NCI-H2081 treated with DMSO at 0.1 percent for 48 hours (cell line): ENCODE measurements at places on chromosomes 12 and 14.

GRCh38 chr12:57726151-57726883 lies 12.2 kb downstream of the AGAP2 start:
- DNase-seq, result peak; percentile 28

DNA sequence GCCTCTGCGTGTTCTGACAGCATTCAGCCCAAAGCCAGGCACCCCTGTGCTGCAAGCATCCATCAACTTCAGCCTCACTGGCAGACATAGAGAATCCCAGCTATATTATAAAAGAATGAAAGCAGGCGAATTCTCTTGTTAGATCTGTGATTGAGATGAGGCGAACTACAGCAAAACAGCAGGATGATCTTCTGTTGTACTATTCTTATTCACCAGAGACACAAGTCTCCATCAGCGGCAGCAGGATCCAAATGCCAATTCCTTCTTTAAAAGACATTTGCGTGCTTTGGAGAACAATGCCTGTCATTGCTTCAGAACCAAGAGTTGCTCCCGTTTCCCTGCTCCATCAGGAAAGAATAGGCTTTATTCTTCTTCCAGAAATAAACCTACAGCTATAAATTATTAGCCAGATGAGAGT lies 188.9 kb downstream of the SLC41A2 start:
- no peak for DNase-seq

DNA sequence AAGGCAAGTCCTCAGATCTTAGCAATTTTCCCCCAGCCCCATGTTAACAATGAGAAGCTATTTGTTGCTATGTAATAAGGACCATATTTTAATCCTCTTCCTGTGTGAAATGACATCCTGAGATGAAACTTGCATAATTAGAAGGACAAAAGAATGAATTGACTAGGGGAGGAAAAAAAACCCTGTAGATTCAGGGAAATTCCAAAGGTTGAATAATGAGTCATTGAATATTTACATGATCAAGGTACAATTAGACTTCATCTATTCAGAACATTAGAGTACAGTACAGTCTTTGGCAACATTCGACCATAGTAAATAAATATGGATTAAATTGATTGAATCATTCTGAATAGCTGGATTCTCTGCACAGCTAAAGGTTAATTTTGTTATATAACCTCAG lies 9.4 kb downstream of the MYBPC1 start:
- DNase-seq, result no peak

DNA sequence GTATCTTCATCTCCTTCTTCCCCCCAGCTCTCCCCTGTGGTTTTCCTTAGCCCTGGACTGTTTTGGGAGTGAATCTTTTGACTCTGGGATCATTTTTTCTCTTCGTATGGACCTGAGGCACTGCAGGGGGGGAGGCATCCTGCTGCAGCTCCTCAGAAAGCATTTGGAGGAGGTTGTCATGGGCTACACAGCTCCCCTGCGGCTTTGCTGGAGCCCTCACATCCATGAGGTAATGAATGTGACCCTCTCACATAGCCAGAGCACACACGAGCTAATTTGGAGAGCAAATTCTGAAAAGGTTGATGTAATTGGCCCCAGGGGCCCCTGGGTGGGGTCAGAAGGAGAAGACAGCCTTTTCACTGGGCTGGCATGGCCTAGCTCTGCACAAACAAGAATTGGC lies 110.9 kb downstream of the PAH start:
- no peak for DNase-seq

DNA sequence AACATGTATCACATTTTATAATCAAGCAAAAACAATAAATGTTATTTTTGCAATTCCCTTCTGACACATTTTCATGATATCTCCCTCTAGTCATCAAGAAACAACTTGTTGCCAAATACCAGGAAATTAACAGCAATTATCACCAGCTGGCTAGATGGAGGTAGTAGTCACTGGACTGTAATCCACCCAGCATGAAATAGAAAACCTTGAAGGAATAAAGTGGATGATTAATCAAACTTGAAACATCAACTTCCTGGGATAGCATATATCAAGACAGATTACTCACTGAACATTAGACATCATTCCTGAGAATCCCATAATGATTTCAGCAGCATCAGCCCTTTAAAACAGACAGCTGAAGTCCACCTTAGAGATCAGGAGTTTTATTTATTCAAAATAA lies 259.0 kb downstream of the CCDC59 start:
- DNase-seq, result no peak

DNA sequence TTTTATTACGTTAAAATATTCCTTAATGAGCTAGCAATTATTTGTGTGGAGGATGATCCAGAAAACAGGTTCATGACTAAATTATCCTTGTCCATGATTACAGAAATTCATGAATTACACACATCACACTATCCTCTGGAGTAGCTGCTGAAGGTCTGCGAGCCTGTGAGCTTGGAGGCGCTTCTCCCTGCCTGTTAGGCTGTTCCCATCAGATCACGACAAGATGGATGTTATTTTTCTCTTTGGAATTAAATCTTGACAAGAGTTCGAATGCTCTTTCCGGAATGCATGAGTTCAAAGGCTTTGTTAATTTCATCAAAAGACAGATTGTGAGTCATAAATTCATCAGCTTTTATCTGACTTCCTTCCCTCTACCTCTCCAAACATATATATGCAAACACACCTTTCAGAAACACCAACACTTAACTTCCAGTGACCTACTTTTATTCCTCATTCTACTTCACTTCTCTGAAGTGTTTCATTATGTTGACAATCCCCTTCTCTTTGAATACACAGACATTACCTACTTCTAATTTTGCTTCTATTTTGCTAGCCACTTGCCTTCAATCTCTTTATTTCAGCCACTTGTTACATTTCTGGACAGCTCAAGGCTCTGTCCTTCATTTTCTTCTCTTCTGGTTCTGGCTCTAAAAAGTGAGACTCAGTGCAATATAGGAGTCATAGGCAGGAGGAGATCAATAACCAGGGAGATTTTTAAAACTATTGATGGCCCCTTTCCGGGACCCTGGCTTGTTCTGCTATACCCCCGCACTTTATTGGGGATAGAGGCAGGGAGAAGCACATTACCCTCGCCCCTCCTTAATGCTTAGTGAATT lies 274.6 kb downstream of the BTG1 start:
- DNase-seq, result no peak

DNA sequence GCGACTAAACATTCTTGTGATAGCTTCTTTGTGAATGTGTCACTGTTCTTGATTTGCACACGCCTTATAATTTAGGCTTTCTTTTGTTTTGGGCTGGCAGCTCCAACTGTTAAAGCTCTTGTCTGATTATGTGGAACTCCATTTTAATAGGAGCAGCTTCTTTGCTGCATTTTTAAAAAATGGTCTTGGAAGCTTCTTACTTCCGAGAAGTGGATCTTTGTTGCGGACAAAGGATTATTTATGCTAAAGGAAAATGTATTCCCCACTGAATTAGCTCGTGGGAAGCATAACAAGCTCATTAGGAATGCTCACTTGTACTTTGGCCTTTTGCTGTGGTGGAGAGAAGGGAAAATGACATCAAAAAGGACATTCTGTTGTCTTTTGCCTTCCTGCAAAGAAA lies 20.0 kb downstream of the GAS2L3 start:
- DNase-seq, result no peak

- DNase-seq, result no peak
Measured at GRCh38 chr14:88037325-88037724, 32.4 kb downstream of the GPR65 start.

GRCh38 chr12:19464192-19464580 lies 24.9 kb downstream of the AEBP2 start:
- no peak for DNase-seq

GRCh38 chr12:51421266-51421884 lies 3.3 kb upstream of the SLC4A8 start:
- DNase-seq, result peak; percentile 32

- DNase-seq, result no peak
Measured at GRCh38 chr12:124391340-124392261, 96.7 kb downstream of the RFLNA start.

DNA sequence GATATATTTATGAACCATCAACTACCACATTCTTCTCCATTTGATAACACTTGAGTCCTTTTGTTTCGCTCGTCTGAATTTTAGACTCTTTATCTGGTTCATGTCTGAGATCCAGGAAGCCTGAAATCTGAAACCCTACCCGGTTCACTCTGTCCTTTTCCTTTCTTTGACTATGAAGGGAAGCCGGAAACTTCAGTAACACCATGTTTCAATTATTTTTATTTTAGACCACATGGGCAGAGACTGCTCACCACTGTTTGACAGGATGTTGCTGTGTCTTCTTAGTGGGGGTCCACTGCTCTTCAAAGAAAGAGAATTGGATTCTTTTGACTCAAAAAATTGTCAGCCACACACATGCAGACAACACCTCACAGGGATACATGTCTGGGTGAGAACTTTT lies 331.9 kb upstream of the FLRT2 start:
- DNase-seq, result no peak

GRCh38 chr12:64737539-64737938 lies 21.7 kb downstream of the GNS start:
- no peak for DNase-seq

DNA sequence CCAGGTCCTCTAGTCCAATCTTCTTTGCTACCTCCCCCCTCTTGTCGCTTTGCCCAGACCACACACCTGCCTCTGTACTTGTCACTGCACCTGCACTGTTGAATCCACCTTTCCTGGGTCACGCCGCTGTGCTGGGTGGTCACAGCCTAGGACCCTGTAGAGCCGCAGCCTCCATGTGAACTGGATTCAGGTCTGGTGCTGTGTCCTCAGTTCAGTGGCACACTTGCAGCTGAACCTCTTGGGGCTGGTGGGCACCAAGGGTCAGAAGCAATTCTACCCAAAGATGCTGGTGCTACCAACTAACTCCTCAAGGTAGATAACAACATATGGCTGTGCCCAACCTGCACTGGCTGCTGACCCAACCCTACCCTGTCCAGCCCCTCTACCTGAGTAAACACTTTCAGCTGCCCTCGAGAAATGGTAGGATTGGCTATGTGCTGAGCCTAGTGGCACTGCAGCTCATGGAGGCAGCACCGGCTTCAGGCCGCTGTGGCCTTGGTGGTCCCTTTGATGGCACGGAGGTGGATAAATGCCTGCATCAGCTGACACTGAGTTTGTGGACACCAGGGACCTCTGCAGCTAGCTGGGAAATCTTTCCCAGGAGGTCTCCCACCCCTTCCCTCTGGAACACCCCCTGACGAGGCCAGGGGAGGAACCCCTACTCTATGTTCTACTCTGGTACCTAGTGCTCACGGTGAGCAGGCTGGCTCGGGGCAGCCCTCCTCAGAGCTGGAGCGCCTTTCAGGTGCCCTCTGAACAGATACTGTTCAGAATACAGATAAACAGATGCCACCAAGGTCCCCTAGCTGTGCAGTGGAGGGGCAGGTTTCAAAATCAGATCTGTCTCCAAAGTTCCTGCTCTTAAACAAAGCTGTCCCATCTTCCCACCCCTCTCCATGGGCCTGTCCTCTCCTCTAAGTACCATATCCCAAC lies 14.3 kb downstream of the AGAP2 start:
- no peak for DNase-seq

DNA sequence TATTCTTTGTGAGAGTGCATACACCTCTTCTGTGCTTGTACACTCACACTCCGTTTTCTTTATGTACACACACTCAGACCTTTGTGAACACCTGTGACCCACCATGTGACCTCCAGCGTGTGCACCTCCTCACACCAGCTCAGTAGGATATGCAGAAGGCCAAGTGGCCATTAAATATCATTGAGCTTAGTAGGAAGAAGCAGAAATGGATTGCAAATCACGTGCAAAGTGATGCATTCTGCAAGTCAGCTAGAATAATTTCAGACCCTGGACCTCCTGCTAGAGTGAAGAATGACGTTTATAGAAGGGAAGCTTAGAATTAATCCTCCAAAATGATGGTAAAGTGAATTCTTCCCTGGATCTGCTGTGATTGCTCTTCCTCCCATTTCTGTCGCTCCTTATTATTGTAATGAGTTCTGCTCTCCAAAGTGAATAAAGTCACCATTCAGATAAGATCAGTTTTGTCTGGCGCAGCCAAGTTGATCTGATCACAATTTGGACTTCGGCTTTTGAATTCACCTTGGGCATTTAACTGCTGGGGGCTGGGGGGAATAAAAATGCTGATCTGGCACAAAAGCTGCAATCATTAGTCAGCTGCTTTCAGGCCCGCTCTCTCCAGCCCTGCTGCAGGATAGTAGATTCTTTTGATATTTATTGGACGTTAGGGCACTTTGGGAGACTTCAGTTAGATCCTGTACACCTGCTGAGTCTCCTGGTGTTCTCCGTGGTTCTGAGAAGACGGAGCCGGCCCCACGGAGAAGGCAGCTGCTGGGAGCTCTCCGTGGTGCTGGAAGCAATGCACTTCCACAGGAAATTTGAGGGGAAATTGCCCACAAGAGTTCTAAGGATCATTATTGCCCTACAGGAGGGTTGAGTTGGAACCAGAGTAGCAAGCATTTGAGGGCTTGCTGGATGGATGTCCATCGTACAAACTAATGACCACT lies 12.4 kb upstream of the NRXN3 start:
- DNase-seq, result no peak

DNA sequence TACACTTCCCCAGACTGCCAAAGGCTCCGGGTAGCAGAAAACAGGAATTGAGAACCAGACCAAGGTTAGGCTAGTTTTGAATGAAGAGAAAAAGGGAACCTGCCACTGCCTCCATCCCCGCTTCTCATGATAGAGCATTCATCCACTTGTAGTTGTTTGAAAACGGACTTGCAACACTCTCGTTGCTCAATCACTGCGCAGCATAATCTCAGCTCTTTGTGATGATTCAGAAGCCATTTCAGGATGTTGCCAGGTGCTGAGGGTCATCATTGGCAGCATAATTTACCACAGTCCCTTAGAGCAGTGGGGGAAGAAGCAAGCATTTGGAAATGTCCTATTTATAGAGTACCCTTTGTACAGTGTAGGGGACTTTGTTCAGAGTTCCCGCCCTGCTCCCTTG lies 25.6 kb downstream of the KCNK13 start:
- no peak for DNase-seq

DNA sequence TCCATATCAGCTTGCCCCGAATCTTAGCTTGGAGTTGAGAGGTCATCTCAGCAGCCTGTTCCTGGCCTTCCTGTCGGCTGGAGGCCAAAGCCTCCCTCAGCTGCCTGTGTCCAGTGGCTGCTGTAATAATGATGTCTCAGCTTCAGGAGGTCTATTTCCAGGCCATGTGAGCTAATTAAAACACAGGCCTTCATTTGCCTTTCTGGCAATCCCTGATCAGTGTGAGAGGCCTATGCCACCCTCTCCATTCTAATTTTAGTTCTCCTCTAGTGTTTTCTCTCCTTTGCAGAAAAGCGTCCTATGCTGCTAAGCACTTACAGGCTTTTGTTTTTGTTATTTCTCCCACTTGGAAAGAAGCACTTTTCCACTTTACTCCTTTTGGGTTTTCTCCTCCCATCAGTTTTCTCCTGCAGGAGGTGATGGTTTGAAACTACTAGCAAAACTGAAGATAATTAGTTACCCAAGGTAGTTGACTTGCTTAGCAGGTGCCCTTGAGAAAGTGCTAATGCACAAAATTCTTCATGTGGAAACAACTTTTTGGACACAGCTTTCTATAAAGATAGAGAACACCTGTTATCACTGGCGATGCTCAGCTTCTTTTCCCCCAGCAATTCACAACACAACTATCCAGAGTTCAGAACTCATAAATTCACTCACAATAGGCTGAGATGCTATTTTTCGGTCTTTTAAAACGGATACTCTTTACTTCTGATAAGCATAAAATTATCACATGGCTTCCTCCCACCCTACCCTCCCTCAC lies 255.3 kb upstream of the GARIN6 start:
- no peak for DNase-seq
